ENCODE measurements at places on chromosomes 2 and 18. TPM values are rescaled to one million over a fixed set of nuclear protein-coding genes. Genes with fewer than 3 reads are reported as not detected.

GRCh38 chr18:56888978-56889377 is 237.8 kb downstream of the WDR7 start:
- DNase-seq, result no peak

DNA sequence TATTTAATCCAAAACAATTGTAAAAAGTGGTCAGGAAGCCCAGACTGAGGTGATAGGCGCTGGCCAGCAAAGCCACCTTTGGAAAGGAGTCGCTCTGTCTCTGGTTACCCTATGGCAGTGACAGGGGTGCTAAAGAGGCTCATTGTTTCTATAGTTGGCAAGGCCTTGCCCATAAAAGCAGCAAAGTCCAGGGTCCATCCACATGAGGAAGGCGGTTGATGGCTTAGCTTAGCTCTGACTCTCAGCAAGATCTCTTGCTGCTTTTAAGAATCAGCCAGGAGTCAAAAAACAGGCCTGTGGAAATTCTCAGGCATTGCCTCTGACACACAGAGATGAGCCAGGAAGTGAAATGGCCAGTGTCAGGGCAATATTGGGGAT is 57.8 kb upstream of the CYP26B1 start:
- DNase-seq, result no peak

SGPP2 gene
- 19.5 TPM for polyA plus RNA-seq

TRABD2A gene
- polyA plus RNA-seq, result 0.51 TPM

DNA sequence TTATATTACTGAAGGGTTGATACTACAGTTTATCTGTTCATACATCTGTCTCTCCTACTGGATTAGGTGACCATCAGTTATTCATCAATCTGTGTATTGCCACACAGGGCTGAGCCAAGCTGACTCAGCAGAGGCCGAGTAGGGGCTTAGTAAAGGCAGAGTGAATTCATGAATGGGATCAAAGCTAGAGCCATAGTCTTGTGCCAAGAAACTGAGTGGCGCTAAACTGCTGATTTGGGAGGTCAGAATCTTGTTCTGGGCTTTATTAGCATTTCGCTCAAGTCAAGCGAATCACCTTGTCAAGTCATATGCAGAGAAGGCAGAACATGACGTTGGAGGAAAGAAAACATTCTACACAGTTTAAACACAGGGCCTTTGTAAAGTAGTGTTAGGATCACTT is 34.1 kb downstream of the SOCS6 start:
- DNase-seq, result no peak

Data from right renal cortex interstitium (tissue), 3 donors.